ENCODE measurements at places on chromosomes 12 and 14.

GRCh38 chr12:111150360-111150759 lies 218.5 kb downstream of the PHETA1 start:
- DNase-seq, result no peak

DNA sequence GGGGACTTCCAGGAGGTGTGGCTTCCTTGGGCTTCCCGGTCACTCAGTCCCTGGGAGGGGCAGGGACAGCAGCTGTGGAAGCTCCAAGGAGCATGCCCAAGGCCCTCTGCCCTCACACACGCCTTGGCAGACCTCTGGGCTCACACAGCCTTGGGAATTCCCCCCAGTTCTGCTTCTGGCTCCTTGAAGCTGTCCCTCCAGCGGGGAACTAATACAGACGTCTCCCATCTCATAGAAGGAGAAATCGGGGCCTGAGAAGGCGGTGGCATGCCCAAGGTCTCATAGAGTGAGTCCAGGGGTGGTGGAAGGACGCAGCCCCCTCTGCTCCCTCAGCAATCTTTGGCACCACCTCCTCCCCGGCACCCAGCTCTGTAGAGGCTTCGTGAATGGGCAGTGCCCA lies 15.7 kb upstream of the TMEM119 start:
- no peak for DNase-seq

GRCh38 chr12:53579545-53579955 lies 46.6 kb downstream of the ATF7 start:
- DNase-seq, result no peak

DNA sequence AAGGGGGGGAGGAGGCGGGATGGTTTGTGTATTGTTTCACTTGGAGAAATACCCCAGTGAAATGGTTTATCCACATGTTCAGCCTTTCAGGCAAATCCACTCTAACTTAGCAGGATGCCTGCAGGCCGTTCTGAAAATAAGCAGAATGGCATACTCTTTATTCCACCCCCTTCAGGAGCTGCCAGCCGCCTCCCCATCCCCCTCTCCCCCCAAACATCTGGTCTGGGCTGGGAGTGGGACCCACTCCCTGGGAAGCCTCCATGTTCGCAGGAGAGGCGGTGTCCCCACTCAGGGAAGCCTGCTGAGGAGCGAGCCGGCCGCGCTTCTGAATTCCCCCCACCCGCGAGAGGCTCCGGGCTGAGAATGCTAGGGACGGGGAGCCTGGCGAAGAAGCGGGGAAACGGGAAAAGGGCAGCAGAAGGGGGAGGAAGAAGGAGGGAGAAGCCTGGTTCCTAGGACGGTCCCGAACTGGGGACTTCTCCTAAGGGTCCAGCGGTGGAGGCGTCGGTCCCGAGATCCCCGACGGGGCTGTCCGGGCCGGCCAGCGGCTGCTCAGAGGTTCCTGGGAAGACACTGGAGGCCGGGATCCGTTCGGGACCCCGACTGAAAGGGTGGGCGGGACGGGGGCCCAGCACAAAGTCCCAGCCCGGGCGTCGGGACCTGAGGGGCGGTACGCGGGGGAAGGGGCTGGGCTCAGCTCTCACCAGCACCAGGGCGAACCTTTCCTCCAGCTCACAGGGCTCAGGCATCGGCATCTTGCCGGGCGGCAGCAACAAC lies 666 bp downstream of the FMNL3 start:
- peak; percentile 23 for DNase-seq

GRCh38 chr14:53620317-53620716 lies 336.3 kb downstream of the BMP4 start:
- DNase-seq, result no peak

DNA sequence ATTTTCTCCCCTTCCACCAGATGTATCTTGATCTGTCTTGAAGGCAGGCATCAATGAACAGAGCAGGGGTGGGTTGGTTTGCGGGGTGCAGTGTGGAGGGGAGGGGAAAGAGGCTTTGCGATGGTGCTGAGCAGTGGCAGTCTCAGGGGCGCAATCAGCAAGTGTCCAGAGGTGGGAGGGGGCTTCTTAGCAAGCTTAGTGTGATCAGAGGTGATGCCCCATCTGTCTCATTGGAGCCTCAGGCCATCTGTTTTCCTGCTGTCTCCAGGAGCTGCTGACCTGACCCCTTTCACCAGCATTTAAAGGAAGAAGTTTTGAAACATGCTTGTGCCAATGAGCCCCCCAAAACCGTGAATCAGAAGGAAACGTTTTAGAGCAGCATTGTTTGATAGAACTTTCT lies 187.7 kb upstream of the LHX5 start:
- DNase-seq, result no peak

DNA sequence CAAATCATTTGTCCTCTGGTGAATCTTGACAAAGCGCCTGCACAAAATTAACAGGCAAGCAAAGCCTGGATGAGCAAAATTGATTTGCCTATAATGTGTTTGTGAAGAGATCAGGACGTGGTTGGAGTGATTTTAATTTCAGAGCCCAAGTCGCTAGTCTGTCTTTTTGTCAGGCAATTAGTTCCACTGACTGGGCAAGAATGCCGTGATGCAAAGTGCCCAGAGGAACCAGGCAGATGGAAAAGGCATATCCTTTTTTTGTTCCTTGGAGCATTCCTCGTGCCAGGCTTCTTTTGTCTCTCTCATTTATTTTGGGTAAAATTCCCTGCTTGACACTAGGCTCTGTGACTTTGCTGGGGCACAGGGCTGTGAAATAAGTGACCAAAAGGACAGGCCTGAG lies 65.9 kb upstream of the CCDC198 start:
- DNase-seq, result no peak

DNA sequence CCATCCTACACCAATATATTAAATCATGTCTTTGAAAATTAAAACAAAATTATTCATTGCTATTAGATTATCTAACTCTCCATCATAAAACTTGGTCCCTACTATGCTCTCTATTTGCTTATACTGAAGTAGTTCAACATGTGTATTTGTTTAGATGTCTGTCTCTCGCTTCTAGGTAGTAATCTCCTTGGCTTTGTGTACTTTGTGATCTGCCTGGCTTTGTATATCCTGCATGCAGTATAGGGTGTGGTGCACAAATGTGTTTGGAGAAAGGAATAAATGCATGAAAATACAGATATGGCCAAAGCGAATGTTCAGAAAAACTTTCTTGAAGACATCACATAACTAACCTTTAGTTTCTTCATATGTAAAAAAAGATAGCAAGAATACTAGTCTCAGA lies 246.6 kb upstream of the LRFN5 start:
- DNase-seq, result no peak

DNA sequence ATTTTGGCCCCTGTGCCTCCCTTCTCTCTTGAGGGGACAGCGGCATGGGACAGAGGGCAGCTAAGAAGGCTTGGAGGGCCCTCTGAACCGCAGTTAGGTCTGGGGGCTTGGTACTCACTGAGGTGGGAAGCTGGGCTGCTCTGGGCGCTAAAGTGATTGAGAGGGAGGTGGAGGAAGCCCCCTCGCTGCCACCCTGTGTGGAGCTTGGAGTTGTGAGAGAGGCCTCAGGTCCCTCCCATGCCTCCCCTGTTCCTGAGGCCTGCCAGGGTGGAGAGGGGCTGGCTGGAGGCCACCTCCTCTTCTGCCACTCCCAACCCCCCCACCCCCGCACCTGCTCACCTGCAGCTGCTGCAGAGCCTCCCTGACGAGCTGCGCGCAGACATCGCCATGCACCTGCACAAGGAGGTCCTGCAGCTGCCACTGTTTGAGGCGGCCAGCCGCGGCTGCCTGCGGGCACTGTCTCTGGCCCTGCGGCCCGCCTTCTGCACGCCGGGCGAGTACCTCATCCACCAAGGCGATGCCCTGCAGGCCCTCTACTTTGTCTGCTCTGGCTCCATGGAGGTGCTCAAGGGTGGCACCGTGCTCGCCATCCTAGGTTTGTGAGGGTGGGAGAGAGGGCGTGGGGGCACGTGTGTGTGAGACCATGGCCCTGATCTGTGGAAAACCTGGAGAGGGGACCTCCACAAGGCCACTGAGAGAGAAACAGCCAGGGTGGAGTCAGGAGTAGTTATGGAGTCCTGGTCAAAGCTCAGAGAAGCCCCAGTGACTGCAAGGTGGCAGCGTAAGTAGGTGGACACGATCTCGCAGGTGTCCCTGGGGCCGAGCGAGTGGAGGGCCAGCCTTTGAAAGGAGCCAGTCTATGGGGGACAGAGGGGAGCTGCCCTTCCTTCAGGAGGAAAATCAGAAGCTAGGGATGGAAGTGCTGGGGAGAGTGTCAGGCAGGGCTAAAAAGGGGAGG lies 11.2 kb downstream of the KCNH3 start:
- DNase-seq, result no peak

GRCh38 chr14:86420131-86420530 lies 890.2 kb downstream of the FLRT2 start:
- DNase-seq, result no peak

GRCh38 chr14:52089218-52089617 lies 20.4 kb upstream of the NID2 start:
- no peak for DNase-seq

DNA sequence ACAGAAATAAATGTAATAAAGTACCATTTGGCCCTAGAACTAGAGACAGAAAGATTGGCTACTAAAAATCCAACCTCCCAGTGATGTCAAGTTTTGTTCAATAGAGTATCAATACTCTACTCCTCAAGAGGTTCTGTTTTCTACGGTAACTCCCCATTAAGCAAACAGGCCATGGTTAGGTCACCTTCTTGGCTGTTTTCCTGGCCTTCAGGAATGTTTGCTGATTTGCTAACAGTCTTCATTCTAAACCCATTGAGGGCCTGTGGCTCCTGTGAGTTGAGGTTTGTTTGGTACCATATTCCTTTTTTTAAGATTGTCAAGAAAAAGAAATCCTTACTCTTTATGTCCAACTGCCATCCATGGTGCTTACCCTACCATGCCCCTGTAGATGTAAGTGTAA lies 1022.0 kb upstream of the TMEM132C start:
- DNase-seq, result no peak

DNA sequence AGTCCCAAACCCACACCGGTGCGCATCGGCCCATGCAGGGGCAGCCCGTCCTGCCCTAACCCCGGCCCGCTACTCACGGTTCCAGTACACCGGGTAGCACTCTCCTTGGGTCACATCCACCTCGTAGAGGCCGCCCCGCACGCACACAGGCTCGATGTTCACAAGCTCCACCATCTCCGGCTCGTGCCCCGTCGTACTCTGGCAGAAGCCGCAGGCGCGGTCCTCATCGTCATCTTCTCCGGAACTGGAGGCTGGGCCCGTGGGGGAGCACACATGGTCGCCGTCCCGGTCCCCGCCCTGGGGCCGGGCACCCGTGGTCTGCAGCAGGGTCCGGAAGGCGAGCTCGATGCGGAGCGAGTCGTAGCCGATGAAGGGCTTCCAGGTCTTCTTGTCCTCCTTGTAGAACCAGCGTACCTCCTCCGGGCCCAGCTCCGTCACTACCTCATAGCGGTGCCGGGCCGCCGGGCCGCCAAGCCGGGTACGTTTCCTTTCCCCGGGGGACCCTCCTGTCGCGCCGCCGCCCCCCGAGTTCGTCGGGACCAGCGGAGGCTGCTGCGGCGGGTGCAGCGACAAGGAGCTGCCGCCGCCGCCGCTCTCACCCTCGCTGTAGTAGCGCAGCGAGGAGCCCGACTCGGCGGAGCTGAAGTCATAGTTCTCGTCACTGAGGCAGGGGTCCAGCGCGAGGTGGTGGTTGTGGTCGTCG lies 788 bp downstream of the DDHD1 start:
- peak; percentile 74 for DNase-seq

GRCh38 chr12:100348657-100349454 lies 8.0 kb upstream of the SLC17A8 start:
- no peak for DNase-seq

DNA sequence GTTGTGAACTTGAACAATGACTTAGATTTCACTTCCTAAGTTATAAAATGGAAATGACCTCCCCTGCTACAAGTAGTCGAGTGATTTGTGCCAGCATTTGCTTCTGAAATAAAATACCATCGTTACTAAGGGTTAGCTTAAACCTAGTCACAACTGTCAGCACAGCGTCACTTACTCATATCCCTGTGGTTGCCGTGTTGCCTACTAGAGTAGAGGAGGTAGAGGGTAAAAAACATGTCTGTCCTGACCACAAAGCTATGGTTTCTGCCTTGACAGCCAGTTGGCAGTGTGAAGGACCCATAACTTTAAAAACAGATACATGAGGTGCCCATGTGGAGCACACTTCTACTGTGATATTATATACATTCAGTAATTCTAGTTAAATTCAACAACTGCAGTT lies 234.2 kb upstream of the RGS6 start:
- no peak for DNase-seq
